Type B pancreatic cell (in vitro differentiated cells): ENCODE measurements at places on chromosomes 11 and 22. TPM values are rescaled to one million over a fixed set of nuclear protein-coding genes. Genes with fewer than 3 reads are reported as not detected.

DNA sequence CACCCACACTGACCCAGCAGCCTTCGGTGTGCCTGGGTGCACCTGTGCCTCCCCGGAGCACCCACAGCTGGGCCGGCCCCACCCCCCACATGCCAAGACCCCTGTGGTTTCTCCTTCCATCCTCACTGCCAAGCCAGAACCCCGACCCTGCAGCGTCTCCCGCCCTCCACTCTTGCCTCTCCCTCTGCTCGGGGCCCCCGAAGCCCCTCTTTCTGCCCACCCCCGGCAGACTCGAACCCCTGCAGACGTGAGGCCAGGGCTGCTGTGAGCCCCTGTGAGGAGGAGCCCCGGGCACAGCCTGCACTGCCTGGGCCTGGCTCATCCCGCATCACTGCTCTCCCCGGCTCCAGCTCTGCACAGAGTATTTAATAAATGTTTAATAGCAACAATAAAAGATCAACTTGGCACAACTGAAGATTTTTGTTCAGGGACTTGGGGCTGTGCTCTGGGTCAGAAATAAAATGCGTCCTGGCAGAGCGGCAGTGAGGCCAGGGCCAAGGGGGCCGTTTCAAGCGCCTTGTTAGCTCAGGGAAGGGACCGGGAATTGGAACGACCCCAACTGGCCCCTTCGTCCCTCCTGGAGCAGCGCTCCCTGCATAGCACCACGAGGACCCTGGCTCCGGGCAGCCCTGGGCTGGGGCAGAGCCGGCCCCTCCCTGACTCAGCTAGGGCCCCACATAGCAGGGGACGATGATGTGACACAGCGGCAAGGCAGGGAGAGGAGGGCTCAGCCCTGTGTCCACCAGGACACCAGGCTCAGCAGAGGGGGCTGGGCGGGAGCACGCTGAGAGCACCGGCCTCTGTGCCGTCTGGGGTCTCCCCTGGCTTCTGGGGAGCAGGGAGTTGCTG, 520.8 kb downstream of the BRD1 start:
- H3K4me1 ChIP-seq, result peaks cover 5% of the 10 kb centered on the region
- H3K36me3 ChIP-seq, result no peaks in the 10 kb centered on the region
- peak; percentile 55 for DNase-seq
- H3K4me3 ChIP-seq, result no peak overlapping the region
- H3K27me3 ChIP-seq, result peaks cover 37% of the 10 kb centered on the region
- H3K27ac ChIP-seq, result no peak overlapping the region

- no peak for DNase-seq
- peaks cover 24% of the 10 kb centered on the region for H3K4me1 ChIP-seq
- no peak overlapping the region for H3K4me3 ChIP-seq
- peaks cover 10% of the 10 kb centered on the region for H3K36me3 ChIP-seq
- no peaks in the 10 kb centered on the region for H3K27me3 ChIP-seq
- no peak overlapping the region for H3K27ac ChIP-seq
Measured at GRCh38 chr22:33504941-33505625, 415.2 kb downstream of the LARGE1 start.

DNA sequence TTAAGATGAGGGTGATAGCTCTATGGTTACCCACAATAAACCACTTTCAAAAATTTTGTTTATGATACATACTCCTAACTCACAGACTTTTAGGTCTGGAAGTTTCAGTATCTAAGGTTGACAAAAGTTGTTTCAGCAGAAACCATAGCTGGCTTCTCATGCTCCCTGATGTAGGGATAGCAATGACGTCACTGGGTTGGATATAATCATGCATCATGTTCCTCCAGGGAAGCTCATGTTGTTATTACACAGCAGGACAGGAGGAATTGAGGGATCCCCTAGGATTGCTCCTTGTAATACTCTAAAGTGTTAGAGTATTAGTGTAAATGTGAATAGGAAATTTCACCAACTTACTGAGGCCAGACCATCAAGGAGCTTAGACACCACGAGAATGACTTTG, 23.6 kb downstream of the APOL3 start:
- peaks cover 24% of the 10 kb centered on the region for H3K27me3 ChIP-seq
- H3K36me3 ChIP-seq, result no peaks in the 10 kb centered on the region
- H3K4me1 ChIP-seq, result no peaks in the 10 kb centered on the region
- H3K27ac ChIP-seq, result no peak overlapping the region

DNA sequence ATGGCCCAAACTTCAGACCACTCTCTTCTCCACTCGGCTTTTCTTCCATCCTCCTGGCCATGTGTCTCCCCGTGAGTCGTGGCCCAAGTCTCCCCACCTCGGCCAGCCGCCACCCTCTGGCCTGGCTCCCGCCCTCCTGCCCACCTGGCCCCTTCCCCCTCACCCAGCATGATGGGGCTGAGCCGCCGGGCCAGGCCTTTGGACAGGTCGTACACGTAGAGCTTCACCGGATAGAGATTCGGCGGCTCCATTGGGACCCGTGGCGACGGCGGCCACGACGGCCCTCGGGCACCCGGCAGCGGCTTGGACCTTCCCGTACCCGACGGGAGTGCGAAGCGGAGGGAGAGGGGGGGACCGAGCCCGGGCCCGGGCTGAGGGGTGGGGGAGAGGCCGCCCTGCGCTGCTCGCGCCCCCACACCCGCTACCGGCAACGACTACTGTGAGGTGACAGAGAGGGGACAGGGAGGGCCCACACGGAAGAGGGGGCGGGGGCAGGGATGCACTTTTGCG, at the start of gene DESI1:
TSS of gene DESI1 (minus strand) at position 455 of the 510 bp plus-strand sequence. CDS start at position 251, 204 bp downstream.
- peaks cover 13% of the 10 kb centered on the region for H3K36me3 ChIP-seq
- H3K4me1 ChIP-seq, result peaks cover 30% of the 10 kb centered on the region
- DNase-seq, result no peak
- peak within 1 kb of the TSS; percentile 95 for H3K4me3 ChIP-seq

DNA sequence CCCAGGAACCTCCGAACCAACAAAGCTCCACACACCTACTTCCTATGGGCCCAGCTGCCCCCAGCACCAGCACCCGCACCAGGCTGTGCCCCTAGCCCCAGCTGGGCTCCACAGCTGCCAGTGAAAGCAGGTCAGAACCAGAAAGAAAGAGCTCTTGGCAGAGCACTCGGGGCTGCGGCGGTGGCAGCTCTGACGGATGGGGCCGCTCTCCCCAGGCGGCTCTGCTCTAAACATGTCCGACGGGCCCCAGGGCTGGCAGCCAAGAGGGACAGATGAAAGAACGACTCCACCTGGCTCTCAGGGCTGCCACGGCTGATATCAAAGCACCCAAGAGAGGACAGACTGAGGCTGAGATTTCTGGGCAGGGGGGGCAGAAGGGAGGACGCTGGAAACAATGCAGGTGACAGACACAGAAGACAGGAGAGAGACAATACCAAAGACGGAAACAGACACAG, 25.7 kb downstream of the LRFN4 start:
- peaks cover 36% of the 10 kb centered on the region for H3K4me1 ChIP-seq
- no peak for DNase-seq
- no peaks in the 10 kb centered on the region for H3K36me3 ChIP-seq
- no peaks in the 10 kb centered on the region for H3K27me3 ChIP-seq
- H3K27ac ChIP-seq, result peak overlapping the region; percentile 46
- H3K4me3 ChIP-seq, result no peak overlapping the region

The CCDC81 gene
- 0.79 and 3.2 TPM in 2 replicates for total RNA-seq
